ENCODE measurements at places on chromosomes 3 and 15.

GRCh38 chr3:117234331-117234730, 524.8 kb downstream of the TUSC7 start:
- no peak for DNase-seq

DNA sequence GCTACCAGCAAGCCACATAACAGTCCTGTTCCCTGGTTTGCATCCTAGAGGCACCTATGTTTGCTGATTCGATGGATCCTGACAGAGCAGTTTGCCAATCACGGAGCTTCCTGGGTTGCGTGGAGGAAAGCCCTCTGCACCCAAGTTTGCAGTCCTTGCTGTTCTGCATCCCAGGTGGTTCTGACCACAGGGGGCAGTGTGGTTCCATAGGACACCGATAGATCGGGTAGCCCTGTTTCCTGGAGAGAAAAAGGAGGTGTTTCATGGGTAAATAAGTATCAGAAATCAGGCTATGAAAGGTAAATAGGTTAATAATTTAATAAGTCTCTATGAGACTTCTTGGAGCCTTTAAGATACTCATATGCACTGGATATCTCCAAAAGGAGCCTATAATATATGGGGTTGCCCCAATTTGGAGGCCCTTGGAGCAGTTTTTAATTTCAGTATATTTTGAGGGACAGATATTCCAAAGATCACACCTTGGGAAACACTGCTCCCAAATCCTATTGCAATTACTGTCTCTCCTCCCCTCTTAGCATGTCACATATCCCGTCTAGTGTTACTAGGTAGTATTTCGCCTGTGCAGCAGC, 194.6 kb upstream of the TPM1 start:
- DNase-seq: peak; percentile 63

- peak; percentile 47 for DNase-seq
Observed at GRCh38 chr3:98900265-98901118, 1.0 kb downstream of the DCBLD2 start.

- DNase-seq: peak; percentile 64
Observed at GRCh38 chr3:57169872-57170623, 4.9 kb upstream of the IL17RD start.

- DNase-seq: no peak
Observed at GRCh38 chr15:65052956-65053355, 7.8 kb downstream of the SLC51B start.

DNA sequence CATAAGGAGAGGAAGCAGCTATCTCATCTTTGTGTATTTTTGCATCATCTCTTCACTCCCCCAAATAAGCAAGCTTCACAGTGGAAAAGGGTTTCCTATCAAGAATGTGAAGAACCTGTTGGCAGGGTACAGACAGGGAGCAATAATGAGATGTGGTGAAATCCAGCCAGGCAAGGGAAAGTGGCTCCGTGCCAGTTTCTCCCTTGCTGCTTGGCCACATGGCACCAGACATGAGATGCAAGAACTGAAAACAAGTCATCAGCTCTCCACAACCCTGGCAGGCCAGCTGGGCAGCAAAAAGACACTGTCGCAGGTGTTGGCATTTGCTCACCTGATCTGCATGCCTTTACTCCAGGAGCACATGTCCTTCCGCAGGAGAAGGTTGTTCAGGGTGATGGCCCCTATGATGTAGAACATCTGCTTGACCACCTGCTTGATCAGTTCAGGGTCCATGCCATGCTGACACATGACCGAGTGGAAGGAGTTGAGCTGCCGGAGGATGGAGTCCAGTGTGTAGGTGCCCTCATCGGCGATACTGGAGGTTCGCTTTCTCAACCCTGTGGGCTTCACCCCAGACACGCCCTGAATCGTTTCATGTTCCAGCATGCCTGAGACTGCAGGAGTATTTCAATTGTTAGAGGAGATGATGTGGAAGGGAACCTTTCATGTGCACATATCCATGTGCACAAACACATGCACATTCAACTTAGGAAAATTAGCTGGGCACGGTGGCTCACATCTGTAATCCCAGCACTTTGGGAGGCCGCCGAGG, 23.3 kb upstream of the MYO5C start:
- no peak for DNase-seq

DNA sequence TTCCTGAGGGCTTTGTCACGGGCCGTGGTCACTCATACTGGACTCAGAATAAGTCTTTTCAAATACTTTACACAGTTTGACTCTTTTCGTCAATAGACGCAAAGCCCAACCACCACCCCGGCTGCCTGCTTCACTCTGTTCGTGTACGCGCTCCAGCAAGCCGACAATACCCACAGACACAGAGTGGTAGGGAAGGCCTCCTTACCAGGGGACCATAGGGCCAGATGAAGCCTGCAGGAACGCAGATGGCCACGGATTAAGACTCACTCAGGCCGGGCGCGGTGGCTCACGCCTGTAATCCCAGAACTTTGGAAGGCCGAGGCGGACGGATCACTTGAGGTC, 29.7 kb downstream of the EFCAB12 start:
- DNase-seq: peak; percentile 40

DNA sequence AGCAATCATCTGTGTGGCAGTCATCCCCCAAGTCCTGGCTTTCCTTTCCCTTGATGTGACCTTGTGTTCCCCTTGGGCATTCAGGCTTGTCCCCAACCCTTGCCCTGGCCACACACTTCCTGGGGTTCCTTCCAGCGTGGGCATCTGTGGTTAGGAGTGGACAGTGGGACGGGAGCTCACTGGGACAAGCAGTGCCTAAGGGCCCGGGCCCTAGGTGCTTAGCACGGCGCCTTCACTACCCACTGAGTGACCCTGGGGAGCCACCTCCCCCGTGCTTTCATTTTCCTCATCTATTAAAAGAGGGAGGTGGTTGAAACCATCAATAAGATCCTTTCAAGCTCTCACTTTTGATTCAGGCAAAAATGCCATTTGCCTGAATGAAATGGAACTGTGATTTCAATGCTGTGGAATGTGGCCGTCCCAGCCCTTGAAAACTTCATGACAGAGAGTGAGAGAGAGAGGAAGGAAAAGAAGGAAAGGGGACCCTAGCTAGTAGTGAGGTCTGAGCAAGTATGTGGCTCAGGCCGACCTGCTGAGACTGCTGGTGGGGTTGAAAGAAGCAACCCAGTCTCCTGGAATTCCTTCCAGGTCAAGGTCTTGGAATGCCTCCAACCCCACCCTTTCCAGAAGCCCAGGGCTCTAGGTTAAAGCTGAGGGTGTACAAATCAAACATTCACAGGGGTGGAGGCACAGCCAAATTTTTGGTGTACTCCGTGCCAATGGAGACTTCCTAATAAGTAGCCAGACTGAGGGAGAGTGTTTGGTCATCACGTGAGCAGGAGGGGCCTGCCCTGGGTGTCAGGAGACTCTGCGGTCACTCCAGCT, 302.9 kb downstream of the TLE3 start:
- DNase-seq: no peak

- DNase-seq: no peak
Observed at GRCh38 chr3:43537225-43537624, 84.6 kb downstream of the ANO10 start.

GRCh38 chr15:64324165-64324877, 31.7 kb downstream of the CSNK1G1 start:
- DNase-seq: no peak

DNA sequence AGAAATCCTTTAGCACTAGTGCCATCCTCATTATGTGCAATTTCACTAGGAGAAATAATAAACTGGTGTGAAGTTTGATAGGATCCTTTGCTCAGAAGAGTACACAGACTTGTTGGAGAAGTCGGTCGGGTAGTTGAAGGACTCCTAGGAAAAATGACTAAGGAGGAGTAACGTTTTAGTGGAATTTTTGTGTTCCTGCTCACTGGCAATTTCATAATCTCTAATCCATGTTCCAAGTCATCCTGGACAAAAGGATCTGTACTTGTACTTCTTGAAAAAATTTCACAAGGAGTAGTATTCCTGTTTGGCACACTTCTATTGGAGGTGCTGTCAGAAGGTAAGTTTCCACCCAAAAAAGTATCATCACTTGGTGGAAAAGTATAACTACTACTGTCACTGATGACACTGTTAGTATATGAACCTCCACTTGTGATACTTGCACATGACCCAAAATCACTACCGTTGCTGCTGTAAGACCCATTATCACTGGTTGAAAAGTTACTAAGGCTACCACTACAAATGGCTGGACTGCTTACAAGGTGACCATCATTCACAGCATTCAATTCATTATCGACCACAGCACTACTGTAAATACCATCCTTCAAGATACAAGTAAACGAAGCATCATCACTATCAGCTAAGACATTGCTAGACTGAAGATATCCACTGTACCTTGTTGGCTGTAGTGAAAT, 77.4 kb downstream of the NEDD4 start:
- no peak for DNase-seq

GRCh38 chr3:175105066-175105465, 245.9 kb downstream of the NAALADL2 start:
- DNase-seq: no peak

- DNase-seq: peak; percentile 67
Observed at GRCh38 chr3:184354121-184354728, 7.2 kb downstream of the CLCN2 start.

- no peak for DNase-seq
Observed at GRCh38 chr3:134090031-134090430, 60.3 kb upstream of the SLCO2A1 start.

GRCh38 chr15:68228143-68228970, 1.2 kb downstream of the CLN6 start:
- peak; percentile 46 for DNase-seq

- DNase-seq: no peak
Observed at GRCh38 chr3:86828751-86829150, 162.2 kb downstream of the VGLL3 start.

DNA sequence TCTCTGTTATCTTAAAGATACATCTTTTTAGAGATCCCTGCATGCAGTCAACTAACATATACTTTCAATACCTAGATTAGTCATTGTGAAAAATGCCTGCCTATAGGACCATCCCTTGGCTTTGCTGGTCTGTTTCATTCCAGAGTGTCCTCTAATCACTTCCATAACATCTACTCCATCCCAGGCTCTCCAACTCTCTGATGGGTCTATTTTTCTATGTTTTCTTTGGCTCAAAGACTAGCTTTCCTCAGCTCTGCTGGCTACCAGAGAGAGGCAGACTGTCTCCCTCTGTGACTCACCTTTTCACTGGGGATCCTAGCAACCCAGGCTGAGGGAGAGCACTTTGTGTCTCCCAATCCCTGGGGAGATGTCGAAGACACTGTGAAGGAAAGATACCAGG, 547.7 kb upstream of the MCTP2 start:
- no peak for DNase-seq
